ENCODE measurements at places on chromosomes 2 and 18. TPM values are rescaled to one million over a fixed set of nuclear protein-coding genes. Genes with fewer than 3 reads are reported as not detected.

ABCB11 gene
- not detected for total RNA-seq

CHRND gene
- not detected for total RNA-seq

FAM136A gene
- 21.0 TPM for total RNA-seq

EPB41L3 gene
- total RNA-seq: 24.4 TPM

LRP1B gene
- 0.18 TPM for total RNA-seq

ANKRD29 gene
- total RNA-seq: 15.6 TPM

POU3F3 gene
- total RNA-seq: not detected

VIL1 gene
- not detected for total RNA-seq

SFTPB gene
- 15.4 TPM for total RNA-seq

KIF5C gene
- 0.73 TPM for total RNA-seq

EFEMP1 gene
- total RNA-seq: 335 TPM

LBH gene
- 64.4 TPM for total RNA-seq

RPRM gene
- 17.3 TPM for total RNA-seq

ALPP gene
- not detected for total RNA-seq

CRYBA2 gene
- total RNA-seq: not detected

PRKAG3 gene
- total RNA-seq: not detected

PRKD3 gene
- total RNA-seq: 38.5 TPM

MSH2 gene
- 8.5 TPM for total RNA-seq

CROCC2 gene
- 1.4 TPM for total RNA-seq

SALL3 gene
- total RNA-seq: not detected

MAPRE3 gene
- 39.3 TPM for total RNA-seq

UGT1A5 gene
- not detected for total RNA-seq

CD28 gene
- 2.6 TPM for total RNA-seq

GPR35 gene
- total RNA-seq: 4.1 TPM

COL4A4 gene
- total RNA-seq: 1.2 TPM

GALR1 gene
- 0.03 TPM for total RNA-seq

C2orf72 gene
- not detected for total RNA-seq

LINC00305 gene
- not detected for total RNA-seq

ANKRD30BL gene
- 1.3 TPM for total RNA-seq

COL6A3 gene
- total RNA-seq: 113 TPM

TFPI gene
- 23.3 TPM for total RNA-seq

IL36RN gene
- not detected for total RNA-seq

EML6 gene
- 0.48 TPM for total RNA-seq

PUM2 gene
- total RNA-seq: 49.3 TPM

CFC1 gene
- total RNA-seq: not detected

ITGB6 gene
- not detected for total RNA-seq

SCYGR4 gene
- total RNA-seq: not detected

PLEKHB2 gene
- 21.4 TPM for total RNA-seq

CCDC150 gene
- 1.6 TPM for total RNA-seq

NPHP1 gene
- total RNA-seq: 4.2 TPM

SPEG gene
- 79.7 TPM for total RNA-seq

CD8B gene
- 0.52 TPM for total RNA-seq

SDC1 gene
- 4.2 TPM for total RNA-seq

DTNA gene
- total RNA-seq: 14.4 TPM

ST3GAL5 gene
- total RNA-seq: 22.2 TPM

LAMA1 gene
- total RNA-seq: 1.1 TPM

DYNAP gene
- total RNA-seq: not detected

EVA1A gene
- 5.0 TPM for total RNA-seq

NDUFB3 gene
- total RNA-seq: 47.6 TPM

ALPI gene
- total RNA-seq: not detected

MYOM1 gene
- 3.8 TPM for total RNA-seq

TRIM43 gene
- total RNA-seq: not detected

AGXT gene
- not detected for total RNA-seq

TFCP2L1 gene
- not detected for total RNA-seq

TUBA4B gene
- total RNA-seq: 1.9 TPM

ZNF532 gene
- 101 TPM for total RNA-seq

C18orf54 gene
- total RNA-seq: 1.9 TPM

RAB27B gene
- total RNA-seq: 0.12 TPM
